ENCODE measurements at places on chromosomes 4 and X.

DNA sequence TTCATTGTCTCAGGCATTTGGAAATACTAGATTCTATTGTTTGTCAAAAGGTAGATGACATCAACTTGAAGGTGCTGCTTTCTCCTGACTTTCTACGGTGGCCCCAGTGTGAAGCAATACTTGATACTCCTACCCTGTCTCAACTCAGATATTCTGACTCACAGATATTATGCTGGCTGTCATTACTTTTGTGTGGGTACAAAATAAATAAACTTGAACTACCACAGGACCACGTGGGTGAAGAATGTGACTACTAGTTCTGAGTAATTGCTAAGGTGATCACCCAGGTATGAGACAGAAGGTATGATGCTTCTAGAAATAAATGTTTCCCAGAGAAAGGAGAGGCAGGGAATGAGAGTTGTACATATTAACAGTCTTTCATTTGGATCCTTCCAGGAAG is 275.3 kb upstream of the SPOCK3 start:
- DNase-seq, result no peak

DNA sequence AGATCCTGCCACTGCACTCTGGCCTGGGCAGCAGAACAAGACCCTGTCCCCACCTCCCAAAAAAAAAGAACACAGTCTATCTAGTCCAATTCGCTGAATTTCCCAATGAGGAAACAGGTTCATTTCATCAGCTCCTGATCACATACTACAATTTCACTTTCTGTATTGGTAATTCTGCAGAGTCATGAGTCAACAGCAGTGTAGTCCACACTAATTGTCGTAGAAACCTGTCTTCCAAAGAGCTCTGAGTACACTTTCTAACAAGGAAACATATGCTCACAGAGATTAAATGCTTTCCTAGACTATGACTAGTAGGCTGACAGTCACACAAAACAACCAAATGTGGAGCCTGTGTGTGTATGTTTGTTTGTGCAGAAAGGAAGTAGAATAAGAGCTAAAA is 91.9 kb downstream of the GPC4 start:
- no peak for DNase-seq

GRCh38 chr4:157363360-157363759 is 142.8 kb downstream of the GRIA2 start:
- DNase-seq, result no peak

DNA sequence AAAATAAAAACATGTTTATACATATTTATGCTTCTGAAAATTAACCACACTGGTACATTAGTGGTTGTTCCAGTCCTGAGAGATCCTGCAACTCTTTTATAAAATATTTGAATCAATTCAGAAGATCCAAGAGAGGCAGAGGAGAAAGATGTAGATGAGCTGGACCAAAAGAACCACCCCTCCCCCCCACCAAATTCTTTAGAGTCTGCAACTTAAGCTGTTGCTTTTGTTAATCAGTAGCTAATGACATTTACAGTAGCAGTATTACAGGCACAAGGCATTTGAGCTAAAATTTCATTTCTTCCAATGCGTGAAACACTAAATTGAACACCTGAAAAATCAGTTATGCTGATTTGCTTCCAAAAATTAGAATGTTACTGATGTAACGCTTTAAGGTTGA is 61.5 kb downstream of the PDK3 start:
- DNase-seq, result no peak

DNA sequence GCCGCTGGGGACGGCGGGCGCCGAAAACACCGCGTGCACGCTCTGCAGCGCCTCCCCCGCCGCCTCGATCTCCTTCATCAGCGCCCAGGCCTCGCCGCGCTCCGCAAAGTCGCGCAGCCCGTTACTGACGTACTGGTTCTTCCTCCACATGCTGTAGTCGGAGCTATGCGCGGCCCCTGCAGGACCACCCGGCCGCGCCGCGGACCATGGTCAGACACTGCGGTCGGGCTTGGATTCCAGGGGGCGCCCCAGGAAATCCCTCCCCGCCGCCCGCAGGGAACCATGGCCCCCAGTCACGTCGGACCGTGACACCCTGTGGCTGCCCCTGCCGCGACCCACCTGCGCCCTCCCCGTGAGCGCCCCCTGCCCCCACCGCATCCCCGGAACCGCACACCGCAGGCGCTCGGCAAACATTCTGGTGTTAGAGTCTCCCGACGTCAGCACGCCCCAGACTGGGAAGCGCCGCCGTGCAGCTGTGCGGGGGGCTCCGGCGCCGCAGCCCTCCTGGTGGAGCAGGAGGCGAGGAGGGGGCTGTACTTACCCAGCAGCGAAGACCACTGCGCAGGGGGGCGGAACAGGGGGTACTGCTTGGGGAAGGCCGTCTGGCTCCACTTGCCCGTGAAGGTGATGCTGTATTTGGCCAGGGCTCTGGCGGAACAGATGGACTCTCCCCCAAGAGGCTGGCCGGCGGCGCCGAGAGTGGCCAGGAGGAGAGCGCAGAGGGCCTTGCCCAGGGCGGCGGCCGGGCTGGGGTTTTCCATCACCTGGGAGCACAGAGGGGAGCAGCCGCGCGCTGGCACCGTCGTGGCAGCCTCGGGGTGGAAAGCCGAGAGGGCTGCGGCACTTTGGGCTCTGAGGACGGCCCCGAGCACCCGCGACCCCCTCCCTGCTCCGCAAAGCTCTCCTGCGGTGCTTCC is 814 bp downstream of the SPON2 start:
- peak; percentile 35 for DNase-seq

GRCh38 chr4:184343502-184344177 is 126.0 kb upstream of the ENPP6 start:
- peak; percentile 7 for DNase-seq
